Hippocampal formation (tissue), 2 donors: ENCODE measurements at places on chromosomes 3 and 15.

GRCh38 chr3:10189557-10190354 is 25.0 kb downstream of the IRAK2 start:
- DNase-seq = peak; percentile 89

GRCh38 chr15:22872936-22873701 is 34.7 kb downstream of the NIPA2 start:
- no peak for DNase-seq

- no peak for DNase-seq
Measured at GRCh38 chr3:38548154-38548931, 52.2 kb downstream of the EXOG start.

DNA sequence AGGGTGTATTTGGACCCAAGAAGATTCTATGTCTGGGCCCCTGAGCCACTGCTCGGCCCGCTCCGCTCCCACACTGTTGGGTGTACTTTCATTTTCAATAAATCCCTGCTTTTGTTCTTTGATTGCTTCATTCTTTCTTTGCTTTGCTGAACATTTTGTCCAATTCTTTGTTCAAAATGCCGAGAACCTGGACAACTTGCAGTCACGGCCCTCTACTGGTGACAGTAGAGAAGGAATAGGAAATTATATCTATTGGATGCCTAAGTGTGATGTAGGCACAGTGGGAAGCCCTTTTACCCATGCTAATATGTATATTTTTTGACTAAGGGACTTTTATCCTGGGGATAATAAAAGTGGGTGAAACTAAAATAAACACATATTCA is 340.8 kb downstream of the LRRC3B start:
- peak; percentile 2 for DNase-seq

- no peak for DNase-seq
Measured at GRCh38 chr15:70559265-70560239, 203.8 kb downstream of the UACA start.

DNA sequence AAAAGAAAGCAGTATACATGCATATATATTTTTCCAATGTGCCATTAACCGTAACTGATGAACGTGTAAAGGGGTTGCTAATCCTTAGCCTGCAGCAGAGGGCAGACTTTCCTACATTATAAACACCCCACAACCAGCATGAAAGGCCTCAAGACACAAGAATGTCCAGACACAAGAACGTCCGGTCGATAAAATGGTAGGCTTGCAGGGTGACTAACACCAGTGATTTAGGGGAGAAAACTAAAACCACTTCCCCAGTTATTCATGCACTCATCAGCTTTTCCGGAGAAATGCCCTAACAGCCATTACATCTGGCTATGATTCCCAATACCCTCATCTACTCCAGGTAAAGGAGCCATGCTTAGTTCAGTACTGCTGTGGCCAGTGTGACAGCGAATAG is 57.4 kb downstream of the LRTM1 start:
- DNase-seq = peak; percentile 54

GRCh38 chr15:62781081-62781497 is 261.5 kb upstream of the TPM1 start:
- DNase-seq = no peak

GRCh38 chr3:43451670-43452254 is 165.4 kb downstream of the SNRK start:
- no peak for DNase-seq
